Skeletal muscle tissue (tissue), 5 donors: ENCODE measurements at places on chromosomes 2 and 18. TPM values are rescaled to one million over a fixed set of nuclear protein-coding genes. Genes with fewer than 3 reads are reported as not detected.

HOXD8 gene
- total RNA-seq = 18.8 TPM

CRACDL gene
- 0.52 TPM for total RNA-seq

NMUR1 gene
- 0.52 TPM for total RNA-seq

DSG1 gene
- not detected for total RNA-seq

OTOS gene
- not detected for total RNA-seq

IL36B gene
- not detected for total RNA-seq

TUBA3E gene
- not detected for total RNA-seq

CD207 gene
- under 0.01 TPM for total RNA-seq

CTAGE1 gene
- total RNA-seq = not detected

SMCHD1 gene
- 102 TPM for total RNA-seq

GBX2 gene
- not detected for total RNA-seq

PTCD3 gene
- 87.2 TPM for total RNA-seq

GALNT14 gene
- 2.1 TPM for total RNA-seq

AFF3 gene
- total RNA-seq = 8.4 TPM

CKAP2L gene
- 1.0 TPM for total RNA-seq

MYO5B gene
- total RNA-seq = 0.52 TPM

CYBRD1 gene
- total RNA-seq = 89.2 TPM

DNER gene
- total RNA-seq = 1.6 TPM

BOLL gene
- 2.6 TPM for total RNA-seq

ADRA2B gene
- 2.1 TPM for total RNA-seq

MFF gene
- total RNA-seq = 65.8 TPM

ZNF397 gene
- total RNA-seq = 18.3 TPM

INSIG2 gene
- total RNA-seq = 13.0 TPM

ARHGAP25 gene
- total RNA-seq = 4.7 TPM

CPLX4 gene
- total RNA-seq = not detected

RAB27B gene
- 1.0 TPM for total RNA-seq

SKOR2 gene
- not detected for total RNA-seq

CABLES1 gene
- 4.7 TPM for total RNA-seq

PDE11A gene
- total RNA-seq = 1.0 TPM

LOXL3 gene
- total RNA-seq = 8.4 TPM

TDRD15 gene
- not detected for total RNA-seq

RBKS gene
- total RNA-seq = 2.1 TPM

SOCS6 gene
- 17.7 TPM for total RNA-seq

PLGLB1 gene
- 2.1 TPM for total RNA-seq
